ENCODE measurements at places on chromosomes 7 and 10.

- DNase-seq, result no peak
Observed at GRCh38 chr10:110158051-110159005, 49.1 kb upstream of the MXI1 start.

DNA sequence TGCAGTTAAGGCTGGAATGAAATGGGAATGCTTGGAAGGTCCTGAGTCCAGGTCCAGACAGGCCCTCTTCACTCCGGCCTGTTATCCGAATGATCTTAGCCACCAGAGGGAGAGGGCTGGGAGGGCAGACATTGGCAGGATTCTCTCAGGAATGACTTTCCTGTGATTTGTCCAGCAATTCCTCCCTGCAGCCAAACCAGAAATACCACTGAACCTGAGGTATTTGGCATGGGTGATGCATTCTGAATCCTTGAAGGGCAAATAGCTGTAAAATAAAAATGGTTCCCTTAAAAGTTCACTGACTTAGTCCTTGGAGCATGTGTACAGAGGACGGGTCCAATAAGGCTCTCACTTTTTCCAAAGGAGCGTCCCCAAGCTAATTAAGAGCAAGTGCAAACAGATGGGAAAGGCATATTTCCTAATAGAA is 77.5 kb upstream of the HABP2 start:
- no peak for DNase-seq

DNA sequence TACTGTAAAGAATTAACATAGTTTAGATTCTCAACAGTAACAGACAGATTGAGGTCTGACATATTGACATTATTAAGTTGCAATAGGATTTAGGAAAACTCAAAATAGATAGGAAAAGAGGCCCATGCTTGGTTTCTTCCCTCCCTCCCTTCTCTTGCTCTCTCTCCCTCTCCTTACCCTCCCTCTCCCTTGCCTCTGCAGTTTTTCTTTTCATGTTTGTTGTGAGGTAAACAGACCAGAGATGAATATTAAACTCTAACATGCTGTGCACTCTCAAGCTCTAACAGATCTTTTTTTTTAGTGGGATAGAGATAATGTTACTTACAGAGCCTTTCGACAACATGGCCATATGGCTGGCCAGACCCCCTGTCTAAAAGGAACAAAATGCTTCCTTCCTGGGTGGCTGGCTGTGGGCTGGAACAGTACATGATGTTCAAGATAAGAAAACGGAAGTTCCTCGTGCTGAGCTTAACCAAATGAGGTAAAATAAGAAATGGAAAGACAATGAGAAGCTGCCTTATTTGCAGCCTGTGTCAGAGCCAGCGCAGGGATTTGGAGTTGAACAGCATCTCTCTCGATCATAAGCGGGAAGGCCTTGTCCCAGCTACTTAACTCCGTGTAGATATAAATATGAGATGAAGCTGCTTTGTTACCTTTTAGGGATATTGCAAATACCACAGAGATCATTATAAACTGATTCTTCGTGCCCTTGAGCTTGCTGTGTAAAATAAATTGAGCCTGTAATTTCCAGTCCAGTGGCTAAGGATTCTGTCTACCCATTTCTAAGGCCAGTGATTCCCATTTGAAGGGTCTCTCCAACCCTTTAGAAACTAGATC is 391.9 kb upstream of the NPVF start:
- DNase-seq, result no peak

- DNase-seq, result no peak
Observed at GRCh38 chr10:84015877-84016595, 123.3 kb upstream of the GHITM start.

DNA sequence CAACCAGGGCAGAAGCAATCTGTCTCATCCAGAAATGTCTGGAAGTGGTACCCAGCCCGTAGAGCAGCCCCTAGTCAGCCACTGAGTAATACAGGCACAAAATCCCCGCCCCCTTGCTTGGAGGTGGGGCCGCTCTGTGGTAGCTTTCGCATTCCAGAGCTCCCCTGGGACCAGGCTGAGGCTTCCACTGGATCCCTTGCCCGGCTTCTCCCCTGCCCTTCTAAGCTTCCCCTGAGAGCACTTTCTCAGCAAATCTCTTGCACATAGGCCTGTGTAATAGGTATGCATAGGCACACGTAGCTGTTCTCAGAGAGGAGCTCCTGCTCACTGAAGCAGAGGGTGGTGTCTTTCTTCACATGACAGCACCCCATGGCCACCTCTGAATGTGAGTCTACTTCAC is 144.2 kb downstream of the BMS1 start:
- DNase-seq, result no peak
